ENCODE measurements at places on chromosomes 3 and 15.

- DNase-seq = no peak
Measured at GRCh38 chr3:135199137-135199536, 404.1 kb downstream of the EPHB1 start.

DNA sequence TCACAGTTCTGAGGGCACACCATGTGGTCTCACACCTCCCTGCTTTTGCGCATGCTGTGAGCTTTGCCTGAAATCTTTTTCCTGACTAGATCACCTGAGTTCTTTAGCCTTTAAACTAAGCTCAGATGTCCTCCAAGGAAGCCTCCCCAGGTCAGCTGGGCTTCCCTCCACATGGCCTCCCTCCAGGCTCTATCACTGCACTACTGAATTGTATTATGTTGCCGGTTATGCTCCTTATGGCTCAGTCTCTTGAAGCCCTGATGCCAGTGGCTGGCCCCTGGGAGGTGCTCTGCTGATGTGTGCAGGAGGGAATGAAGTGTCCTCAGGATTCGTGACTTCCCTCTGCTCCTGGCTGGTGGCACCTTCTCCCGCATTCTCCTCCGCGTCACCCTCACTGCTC is 93.3 kb upstream of the BLM start:
- no peak for DNase-seq

GRCh38 chr3:23071296-23071695 is 131.8 kb upstream of the UBE2E2 start:
- no peak for DNase-seq

- no peak for DNase-seq
Measured at GRCh38 chr15:64333986-64334929, 21.7 kb downstream of the CSNK1G1 start.

DNA sequence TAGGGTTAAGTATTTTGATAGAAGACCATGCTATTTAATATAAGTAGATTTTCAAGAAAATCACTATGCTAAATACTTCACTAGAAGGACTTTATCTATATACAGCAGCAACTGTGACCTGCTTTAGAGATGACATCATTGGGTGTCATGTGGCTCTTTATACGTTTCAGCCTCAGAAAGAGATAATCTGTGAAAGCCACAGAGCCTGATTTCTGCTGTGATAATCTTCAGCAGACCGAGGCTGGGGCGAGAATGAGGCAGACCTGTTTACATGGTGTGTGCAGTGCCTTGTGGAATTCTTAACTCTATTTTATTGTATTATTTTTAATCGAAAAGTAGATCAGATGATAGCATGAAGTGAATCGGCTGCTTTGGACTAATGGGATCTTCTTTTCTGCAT is 471.2 kb downstream of the MFSD1 start:
- DNase-seq = no peak

DNA sequence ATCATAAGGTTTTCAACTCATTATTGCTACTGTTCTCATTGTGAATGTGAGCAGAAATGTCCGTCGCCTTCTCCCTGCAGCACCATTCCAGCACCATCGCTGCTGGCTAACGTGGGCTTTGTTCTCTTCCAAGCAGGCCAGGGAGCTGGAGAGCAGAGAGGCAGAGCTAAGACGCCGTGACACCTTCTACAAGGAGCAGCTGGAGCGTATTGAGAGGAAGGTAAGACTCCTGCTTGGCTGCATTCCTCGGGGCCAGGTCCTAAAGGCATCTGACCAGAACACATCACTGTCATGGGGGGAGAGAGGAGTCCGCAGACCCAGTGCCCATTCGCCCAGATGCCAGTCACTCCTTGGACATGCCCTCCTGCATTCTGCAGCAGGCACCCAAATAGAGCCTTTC is 130.4 kb upstream of the PLXNA1 start:
- no peak for DNase-seq
